ENCODE measurements at places on chromosomes 1 and 21.

DNA sequence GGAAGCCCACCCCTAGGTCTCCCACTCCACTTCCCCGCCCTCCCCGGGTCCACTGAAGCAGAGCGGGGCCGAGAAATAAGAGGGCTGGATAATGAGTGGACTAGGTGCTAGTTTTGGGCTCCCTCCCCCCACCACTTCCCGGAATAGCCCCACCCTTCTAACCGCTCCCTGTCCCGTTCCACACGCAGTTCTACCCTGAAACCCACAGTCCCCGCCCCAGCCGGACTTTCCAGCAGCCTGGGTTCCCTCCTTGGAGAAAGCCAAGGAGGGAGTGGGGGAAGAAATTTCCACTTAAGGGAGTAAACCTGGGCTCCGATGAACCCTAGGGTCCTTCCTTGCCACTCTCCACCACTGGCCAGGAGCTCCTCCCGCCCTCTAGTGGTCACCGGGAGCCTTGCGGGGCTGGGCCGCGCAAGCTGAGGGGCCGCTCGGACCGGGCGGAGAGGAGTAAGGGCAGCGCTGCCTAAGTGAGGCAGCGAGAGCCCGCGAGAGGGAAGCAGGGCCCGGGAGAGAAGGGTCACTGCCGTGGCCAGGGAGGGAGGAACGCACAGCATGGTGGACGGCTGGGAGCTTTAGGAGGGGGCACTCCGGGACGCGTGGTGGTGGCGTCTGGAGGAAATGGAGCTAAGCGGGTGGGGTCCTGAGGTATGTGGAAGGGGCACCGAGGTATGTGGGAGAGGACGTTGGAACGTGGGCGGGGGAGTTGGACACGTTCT is 14.3 kb downstream of the THBS3 start:
- DNase-seq: peak; percentile 89

DNA sequence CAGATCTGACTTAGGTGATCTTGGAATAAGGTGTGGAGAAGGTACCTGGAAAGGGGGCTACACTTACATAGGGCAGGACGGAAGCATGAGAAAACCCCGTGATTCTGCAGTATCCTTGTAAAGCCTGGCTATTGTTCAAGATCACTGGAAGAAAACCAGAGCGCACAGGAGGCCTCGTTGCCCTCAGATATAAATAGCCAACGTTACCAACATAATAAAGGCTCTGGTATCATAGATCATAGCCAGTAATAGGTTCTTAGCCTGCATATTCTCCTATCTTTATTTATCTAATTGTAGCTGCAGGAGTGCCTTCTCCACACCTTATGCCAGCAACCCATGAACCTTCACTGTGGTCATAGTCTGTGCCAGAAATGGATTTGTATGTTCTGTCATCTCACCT is 35.9 kb upstream of the MPZL1 start:
- no peak for DNase-seq

- no peak for DNase-seq
These were observed 143.6 kb upstream of the RAB4A start for GRCh38 chr1:229127301-229127700.

DNA sequence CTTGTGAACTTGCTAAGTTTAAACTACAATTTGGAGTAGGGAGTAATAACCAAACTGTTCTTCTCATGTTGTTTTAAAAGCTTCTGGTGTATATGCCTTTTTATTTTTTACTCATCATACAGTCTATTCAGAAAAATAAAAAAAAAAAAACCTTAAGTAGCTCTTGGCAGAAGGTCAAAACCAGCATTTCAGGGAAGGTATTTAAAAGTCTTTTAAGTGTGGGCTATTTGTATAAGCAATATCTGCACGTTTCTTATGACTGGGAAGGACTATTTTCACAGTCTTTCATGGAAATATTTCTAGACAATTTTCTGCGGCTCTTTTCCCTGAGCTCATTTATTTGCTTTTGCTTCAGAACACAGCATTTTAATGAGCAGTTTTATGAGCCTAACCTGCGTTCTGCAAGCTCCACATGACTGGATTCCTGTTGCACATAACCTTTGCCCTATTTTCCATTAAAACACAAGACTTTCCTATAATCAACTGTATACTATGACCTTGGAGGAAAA is 60.9 kb upstream of the C1orf105 start:
- no peak for DNase-seq

GRCh38 chr1:164687777-164688176 is 128.8 kb downstream of the PBX1 start:
- no peak for DNase-seq

- DNase-seq: no peak
These were observed 22.1 kb downstream of the OMA1 start for GRCh38 chr1:58524353-58524945.

GRCh38 chr1:116743535-116743934 is 10.7 kb upstream of the CD2 start:
- no peak for DNase-seq

- DNase-seq: no peak
These were observed 21.1 kb downstream of the MKNK1 start for GRCh38 chr1:46582972-46583371.

GRCh38 chr21:44495611-44496563 is 40.6 kb downstream of the LRRC3 start:
- no peak for DNase-seq

DNA sequence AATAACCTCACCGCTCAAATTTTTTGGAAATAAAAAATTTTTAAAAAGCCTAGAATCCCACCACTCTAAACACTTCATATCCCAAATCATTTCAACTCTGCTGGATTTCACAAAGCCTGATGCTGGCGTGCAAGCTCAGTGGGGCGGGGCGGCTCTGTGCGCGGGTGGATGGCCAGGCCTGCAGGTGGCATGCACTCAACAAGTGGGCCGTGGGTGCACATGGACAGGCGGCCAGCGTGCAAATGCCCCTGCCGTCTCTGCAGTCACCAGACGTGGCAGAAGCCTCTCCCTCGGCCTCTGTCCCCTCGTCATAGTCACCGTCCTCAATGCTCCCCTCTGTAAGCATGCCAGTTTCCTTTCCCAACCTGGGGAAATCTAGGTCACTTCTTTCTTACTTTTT is 6.6 kb upstream of the PDE9A start:
- no peak for DNase-seq

- no peak for DNase-seq
These were observed 320.2 kb upstream of the NFIA start for GRCh38 chr1:60762176-60762575.

GRCh38 chr1:182952677-182953444 is at the start of gene SHCBP1L:
Gene SHCBP1L (minus strand): TSS chr1:182953166. CDS start chr1:182953133, 33 bp downstream.
- no peak for DNase-seq

GRCh38 chr1:18743233-18743632 is 112.6 kb downstream of the PAX7 start:
- no peak for DNase-seq

DNA sequence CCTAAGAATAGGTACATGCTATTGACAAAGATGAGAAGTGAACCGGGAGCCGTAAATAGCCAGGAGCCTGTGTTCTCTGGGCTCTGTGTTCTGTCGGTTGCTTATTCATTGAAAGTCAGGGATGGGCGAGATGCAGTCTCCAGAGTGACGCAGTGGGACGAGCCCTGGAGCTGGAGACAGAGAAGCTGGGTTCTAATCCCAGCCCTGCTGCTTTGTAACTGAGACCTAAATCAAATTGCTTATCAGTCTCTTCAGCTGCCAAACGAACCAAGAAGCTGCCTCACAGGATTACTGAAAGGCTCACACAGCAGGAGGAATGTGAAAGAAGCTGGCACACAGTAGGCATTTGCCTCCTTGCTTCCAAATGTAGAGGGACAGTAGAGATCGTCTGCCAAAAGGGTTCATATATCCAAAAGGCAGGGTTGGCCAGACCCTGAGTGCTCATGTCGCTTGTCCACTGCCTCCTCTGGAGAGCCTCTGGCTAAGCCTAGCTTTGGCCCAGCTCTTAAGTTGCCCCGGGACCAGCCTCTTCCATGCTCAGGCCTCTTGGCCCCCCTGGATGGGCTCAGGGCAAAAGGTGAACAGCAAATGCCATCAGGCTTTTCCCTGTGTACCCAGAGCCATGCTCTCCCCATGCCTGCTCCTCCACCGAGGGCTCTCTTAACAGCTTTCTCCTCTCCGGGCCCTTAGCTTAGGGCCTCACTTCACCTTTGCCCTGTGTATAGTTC is 134.2 kb upstream of the IPO9 start:
- no peak for DNase-seq

- DNase-seq: no peak
These were observed 9.3 kb downstream of the RNF187 start for GRCh38 chr1:228496494-228496893.

DNA sequence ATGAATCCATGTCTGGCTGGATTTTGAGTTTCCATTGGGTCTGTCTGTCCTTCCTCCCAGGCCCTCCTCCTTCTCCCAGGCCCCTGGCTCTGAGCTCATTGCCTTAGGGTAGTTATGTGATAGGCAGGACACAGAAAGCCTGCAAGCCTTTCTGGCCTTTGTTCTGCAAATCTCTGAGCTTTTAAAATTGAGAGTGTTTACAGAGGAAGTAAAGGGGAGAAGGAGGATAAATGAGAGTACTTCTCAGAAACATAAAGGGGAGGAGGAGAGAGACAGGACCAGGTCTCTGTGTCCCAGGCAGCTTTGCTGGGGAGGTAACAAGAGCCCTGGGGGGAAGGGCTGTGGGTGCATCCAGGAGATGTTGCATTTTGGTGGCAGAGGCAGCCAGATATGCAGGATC is 126.7 kb downstream of the FOXD2 start:
- DNase-seq: no peak

GRCh38 chr1:178659789-178660208 is 65.2 kb upstream of the RALGPS2 start:
- DNase-seq: no peak

GRCh38 chr1:175307160-175307559 is 114.6 kb upstream of the KIAA0040 start:
- no peak for DNase-seq

DNA sequence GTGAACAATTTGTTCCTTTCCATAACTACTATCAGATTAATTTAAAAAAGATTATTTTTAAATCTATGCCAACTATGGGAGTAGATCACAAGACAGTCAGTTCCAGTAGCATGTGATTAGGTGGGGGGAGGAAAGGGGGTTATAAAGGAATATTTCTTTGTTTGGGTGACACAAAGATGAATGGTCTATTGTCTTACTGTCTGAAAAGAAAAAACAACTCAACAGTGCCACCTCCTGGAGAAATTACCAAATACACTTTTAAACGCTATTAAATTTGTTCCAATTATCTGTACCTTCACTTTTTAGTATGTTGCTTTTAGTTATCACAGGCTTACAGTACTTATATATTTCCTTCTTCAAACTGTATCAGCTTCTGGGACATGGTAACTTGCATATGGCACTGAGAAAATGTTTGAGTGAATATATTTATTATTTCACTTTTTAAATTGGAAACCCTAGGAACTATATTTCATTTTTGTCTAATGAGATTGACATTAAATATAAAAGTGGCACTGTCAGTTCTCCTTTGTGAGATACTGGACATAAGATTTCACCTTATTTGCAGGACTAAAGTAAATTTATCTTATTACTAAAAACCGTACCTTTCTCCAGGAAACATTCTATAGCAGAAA is 1.7 kb upstream of the SORT1 start:
- no peak for DNase-seq

DNA sequence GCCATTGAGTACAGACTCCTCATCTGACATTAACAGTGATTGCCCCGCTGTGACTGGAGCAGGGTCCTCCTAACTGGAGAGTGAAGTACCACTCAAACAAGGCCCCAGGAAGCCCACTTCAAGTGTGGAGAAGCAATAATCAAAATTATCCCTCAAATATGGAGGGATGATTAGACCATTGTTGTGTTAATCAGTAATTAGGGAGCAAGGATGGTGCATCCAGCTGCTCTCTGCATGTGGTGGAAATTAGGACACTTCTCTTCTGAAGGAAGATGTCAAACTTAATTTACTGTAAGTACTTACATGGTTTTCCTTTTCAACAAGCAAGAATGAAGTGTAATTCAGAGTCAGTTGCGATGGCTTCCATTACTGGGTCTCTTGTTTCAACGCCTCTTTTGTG is 3.4 kb upstream of the ZP4 start:
- no peak for DNase-seq

- DNase-seq: no peak
These were observed 9.8 kb downstream of the DISP1 start for GRCh38 chr1:222824641-222825040.

- DNase-seq: no peak
These were observed 68.7 kb upstream of the FAM3B start for GRCh38 chr21:41247561-41248545.

GRCh38 chr1:212640223-212640878 is 31.8 kb downstream of the ATF3 start:
- DNase-seq: no peak

- no peak for DNase-seq
These were observed 363.1 kb downstream of the PLPP3 start for GRCh38 chr1:56216218-56216617.

DNA sequence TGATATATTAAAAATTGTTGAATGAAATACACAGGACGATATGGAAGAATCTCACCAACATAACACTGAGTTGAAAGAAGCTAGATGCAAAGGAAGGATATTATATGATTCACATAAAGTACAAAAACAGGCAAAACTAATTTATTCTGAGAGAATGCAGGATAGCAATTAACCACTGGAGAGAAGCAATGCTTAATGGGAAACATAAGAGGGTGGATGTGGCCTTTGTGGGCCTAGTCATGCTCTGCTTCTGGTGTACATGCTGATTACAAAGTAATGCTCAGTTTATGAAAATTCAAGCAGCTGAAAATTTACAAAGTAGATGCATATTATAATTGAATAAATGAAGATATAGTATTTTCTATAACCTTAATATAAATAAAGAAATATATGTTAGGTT is 326.4 kb upstream of the ADAMTS5 start:
- no peak for DNase-seq

- no peak for DNase-seq
These were observed 619 bp downstream of the BCL9 start for GRCh38 chr1:147541672-147542568.

DNA sequence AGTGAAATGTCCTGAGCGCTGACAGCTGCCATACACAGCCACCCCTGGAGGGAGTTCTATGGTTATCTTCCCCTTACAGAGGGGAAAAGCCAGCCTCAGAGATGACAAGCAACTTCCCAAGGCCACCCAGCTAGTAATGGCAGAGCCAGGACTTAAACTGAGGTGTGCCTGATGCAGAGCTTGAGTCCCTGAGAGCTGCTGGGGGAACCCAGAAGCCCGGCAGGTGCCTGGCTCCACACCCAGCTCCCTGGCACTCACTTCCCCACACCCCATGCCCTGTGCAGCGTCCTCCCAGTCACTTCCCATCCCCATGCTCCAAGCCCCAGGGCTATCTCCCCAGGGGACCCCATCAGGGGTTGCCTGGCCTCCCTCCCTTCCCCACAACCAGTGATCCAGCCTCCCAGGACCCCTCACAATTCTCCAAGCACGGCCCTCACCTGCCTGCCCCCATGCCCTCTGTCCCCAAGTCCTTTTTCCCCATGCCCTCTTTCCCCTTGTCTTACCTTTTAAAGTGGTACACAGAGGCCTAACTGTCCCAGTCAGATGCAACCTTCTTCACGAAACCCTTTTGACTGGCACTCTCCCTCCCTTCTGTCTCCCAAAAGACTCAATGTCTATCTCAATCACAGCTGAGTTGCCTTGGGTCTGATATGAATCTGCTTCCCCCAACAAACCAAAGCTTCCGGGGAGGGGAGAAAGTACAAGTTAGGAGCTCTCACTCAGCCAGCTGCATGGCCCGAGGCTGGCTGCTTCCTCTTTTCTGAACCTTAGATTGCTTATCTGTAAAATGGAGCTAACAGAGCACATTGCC is 39.8 kb upstream of the LRP8 start:
- peak; percentile 90 for DNase-seq
